Ovary (tissue), 10 donors: ENCODE measurements at places on chromosomes 1 and 21. TPM values are rescaled to one million over a fixed set of nuclear protein-coding genes. Genes with fewer than 3 reads are reported as not detected.
A peak's percentile ranks its signal among the peaks of the same experiment; 100 is the strongest.

GJA4 gene
- total RNA-seq, result 4.9 TPM

DNA sequence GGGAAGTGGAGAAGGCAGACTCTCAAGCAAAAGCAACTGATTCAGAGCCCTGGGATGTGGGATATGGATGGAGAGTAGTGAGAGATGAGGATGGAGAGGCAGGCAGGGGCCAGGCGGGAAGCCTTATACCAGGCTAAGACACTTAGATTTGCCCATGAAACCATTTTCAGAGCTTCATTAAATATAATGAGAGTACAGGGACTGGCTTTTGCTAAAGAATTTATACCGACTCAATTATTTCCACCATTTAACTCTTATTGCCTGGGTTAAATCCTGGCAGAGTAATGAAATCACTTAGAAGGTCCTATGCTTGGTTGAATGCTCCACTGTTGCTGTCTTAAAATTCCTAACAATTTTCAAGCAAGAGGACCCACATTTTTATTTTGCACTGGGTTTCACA, 311.7 kb downstream of the KCNH1 start:
- no peaks in the 10 kb centered on the region for H3K27me3 ChIP-seq
- DNase-seq, result no peak
- no peaks in the 10 kb centered on the region for H3K4me1 ChIP-seq
- H3K4me3 ChIP-seq, result no peak overlapping the region

ALPL gene
- 1.3 TPM for total RNA-seq

FAM151A gene
- total RNA-seq, result not detected

DNA sequence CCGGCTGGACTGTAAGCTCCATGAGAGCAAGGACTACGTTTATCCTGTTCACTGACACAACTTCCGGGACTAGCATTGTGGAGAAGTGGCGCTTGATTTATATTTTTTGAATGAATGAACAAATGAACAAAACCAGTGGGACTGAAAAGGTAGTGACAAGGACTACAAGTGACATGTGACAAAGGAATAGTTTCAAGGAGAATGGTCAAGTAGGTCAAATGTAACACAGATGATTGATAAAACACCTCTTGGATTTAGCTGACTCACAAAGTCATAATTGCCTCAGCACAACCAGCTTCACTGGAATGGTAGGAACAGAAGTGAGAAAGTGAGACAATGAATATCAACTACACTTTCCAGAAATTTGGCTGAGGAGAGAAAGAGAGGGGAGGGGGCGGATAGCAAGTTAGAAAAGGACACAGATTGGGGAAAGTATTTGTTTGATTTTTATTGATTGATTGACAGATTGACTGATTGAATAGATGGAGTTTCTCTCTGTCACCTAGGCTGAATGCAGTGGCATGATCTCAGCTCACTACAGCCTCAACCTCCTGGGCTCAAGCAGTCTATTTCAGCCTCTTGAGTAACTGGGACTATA, 14.2 kb downstream of the MTF1 start:
- H3K4me1 ChIP-seq, result peaks cover 14% of the 10 kb centered on the region
- H3K27me3 ChIP-seq, result no peaks in the 10 kb centered on the region
- H3K4me3 ChIP-seq, result no peak overlapping the region
- H3K36me3 ChIP-seq, result no peaks in the 10 kb centered on the region

- H3K27me3 ChIP-seq, result no peaks in the 10 kb centered on the region
- H3K27ac ChIP-seq, result peak overlapping the region; percentile 3
- no peaks in the 10 kb centered on the region for H3K36me3 ChIP-seq
- H3K4me1 ChIP-seq, result no peaks in the 10 kb centered on the region
- H3K4me3 ChIP-seq, result peak overlapping the region; percentile 60
Observed at GRCh38 chr1:150516050-150516591, 569 bp downstream of the FALEC start.

DNA sequence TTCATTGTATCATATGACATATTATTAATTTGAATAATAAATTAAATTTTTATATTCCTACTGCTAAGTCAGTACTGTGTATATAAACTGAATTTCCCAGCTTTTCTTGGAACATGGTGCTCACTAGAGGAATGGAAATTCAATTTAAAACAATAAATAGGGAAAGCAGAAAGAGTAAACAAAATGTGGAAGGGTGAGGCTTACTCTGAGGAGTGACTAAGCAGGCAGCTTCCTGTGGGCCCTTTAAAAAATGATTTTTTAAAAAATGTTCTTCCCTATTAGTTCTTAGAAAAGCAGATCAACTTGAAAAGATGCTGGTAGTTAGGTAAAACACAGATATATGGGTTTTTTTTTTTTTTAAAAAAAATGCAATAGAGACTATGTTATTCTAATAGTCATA, 49.5 kb upstream of the S1PR1 start:
- peaks cover 1% of the 10 kb centered on the region for H3K4me1 ChIP-seq
- H3K27me3 ChIP-seq, result no peaks in the 10 kb centered on the region
- H3K36me3 ChIP-seq, result no peaks in the 10 kb centered on the region
